Caudate nucleus (tissue), 63 donors: ENCODE measurements at places on chromosomes 12 and 14.

DNA sequence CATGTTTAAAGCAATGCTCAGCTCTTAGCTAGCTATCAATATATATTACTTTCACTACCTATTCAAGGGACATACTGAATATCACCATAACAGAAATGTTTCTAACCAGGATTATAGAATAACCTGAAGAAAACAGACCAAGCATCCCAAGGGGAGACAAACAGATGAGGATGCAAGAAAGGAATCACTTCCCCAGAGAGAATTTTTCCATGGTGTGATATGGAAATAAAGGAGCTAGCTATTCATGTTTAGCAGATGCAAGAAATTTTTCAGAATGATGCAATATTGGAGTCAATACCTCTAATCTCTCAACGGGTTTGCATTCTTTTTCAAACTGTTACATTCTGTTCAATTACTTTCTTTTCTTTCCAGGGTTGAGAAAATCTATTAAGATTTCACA lies 538.9 kb upstream of the FLRT2 start:
- DNase-seq = no peak

DNA sequence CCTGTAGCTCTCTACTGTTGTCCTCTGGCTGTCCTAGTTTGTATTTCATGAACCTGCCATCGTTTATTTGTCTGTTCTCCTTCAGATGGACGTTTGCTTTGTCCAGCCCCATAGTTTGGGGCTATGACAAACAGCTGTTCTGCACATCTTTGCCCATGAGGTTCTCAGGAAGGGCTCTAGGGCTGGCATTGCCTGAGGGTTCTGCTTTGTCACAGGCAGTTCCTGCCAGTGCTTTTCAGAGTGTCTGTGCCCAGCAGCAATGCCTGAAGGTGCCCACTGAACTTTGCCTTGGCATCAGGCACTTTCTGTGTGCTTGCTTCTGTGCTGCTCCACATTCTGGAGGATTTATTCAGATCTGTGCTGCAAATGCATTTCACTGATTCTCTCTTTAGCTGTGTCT lies 361.3 kb downstream of the TMEM121 start:
- DNase-seq = no peak

DNA sequence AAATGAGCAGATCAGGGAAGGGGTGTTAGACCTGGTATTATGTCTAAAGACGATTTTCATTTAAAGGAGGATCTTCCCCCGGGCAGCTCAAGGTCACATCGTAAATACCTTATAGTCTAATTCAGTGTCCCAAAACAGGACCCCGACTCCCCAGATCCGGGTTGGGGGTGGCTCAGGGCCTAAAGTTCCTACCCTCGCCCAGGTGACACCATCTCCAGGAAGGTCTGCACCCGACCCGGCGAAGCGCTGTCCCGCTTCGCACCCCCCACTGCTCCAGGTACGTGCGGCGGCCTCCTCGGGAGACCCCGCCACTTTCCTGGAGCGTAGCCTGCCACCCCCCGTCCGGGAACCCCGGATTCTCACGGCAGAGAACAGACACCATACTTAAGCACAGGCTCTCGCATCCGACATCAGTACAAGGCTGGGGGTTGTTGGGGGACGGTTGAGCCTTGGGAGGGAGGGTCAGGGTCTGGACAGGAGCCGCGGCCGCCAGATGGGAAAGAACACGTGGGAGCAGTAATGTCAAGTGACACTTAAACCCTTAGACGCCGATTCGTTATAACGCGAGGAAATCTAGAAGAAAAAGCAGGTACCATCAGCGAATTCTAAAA lies 556 bp downstream of the TIMM9 start:
- peak; percentile 24 for DNase-seq

GRCh38 chr12:57216014-57216911 lies at the start of gene NXPH4:
Gene NXPH4 (plus strand): TSS chr12:57216794. CDS start chr12:57216970, 176 bp downstream.
- no peak for DNase-seq

- no peak for DNase-seq
These were observed 1.3 kb upstream of the ZDHHC17 start for GRCh38 chr12:76762601-76762980.

- peak; percentile 35 for DNase-seq
These were observed 759 bp upstream of the KLC1 start for GRCh38 chr14:103628221-103628683.

DNA sequence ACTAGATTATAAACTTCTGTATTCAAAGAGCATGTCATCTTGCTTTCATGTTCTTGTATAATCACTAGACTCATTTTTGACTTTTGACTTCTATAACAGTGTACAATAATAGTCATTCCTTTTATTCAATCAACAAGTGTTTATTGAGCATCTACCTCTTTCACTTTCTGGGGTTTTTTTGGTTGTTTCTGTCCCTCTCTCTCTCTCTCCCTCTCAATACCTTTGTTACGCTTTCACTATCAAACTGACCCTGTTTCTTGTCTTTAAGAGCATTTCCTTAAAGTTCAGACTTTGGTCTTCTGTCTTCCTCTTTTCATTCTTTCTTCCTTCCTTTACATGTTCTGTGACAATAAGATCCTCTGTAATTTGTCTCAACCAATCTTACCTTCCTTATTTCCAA lies 49.5 kb downstream of the GPR137C start:
- DNase-seq = no peak

- no peak for DNase-seq
These were observed 5.6 kb upstream of the SERPINA9 start for GRCh38 chr14:94481468-94482131.

DNA sequence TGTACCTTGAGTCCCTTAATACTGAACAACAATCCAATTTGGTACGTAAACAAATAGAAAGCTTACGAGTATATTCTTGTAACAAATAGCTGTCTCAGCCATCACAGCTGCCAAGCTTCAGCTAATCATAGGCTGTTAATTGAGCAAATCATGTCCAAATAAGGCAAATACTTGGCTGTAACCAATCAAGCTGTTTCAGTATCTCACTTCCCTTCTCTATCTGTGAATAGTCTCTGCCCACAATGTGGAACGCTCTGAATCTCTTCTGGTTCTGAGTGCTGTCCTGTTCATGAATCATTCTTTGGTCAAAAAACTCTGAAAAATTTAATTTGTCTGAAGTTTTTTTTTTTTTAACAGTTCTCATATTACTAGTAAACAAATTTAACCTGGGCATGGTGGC lies 5.8 kb upstream of the NEMF start:
- DNase-seq = no peak

GRCh38 chr12:93734784-93735183 lies 57.6 kb downstream of the CRADD start:
- DNase-seq = no peak

GRCh38 chr14:89899917-89900663 lies 54.4 kb downstream of the EFCAB11 start:
- DNase-seq = no peak

GRCh38 chr12:26769611-26770010 lies 63.4 kb downstream of the ITPR2 start:
- no peak for DNase-seq

DNA sequence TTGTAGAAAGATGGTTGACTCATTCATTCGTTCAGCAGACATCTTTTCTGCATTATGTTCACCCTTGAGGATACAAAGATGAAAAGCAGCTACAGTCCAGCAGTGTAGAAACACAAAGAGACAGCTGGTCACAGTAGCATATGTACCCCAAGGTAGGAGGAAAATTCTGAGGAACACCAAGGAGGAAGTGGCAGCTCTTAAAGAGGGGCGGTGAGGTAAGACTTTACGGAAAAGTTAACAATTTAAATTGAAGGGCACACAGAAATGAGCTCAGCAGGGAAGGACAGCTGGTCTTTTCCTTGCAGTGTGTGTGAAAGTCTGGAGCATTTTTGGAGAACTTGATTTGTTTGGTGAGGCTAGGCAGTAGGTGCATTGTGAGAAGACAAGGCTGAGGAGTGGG lies 3.5 kb downstream of the SLC35E3 start:
- DNase-seq = no peak

GRCh38 chr14:72024043-72024407 lies 91.8 kb downstream of the RGS6 start:
- no peak for DNase-seq

DNA sequence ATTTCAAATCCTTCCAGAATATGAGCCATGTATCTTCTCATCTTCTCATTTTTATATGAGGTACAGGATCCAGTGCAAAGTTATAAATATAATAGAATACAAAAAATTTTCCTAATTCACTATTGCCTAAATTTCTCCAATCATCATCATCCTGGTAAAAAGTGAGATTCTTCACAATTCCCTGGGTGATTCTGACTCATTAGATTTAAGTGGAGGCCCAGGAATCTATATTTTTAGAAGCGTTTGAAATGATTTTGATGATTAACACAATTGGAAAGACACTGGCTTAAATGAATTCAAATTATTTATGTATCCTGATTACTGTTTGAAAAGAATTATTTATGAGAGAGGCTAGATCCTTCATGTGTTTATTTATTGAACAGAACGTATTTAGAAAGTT lies 380.3 kb upstream of the PDE3A start:
- DNase-seq = no peak

- no peak for DNase-seq
These were observed 10.6 kb upstream of the PSEN1 start for GRCh38 chr14:73125746-73126145.

DNA sequence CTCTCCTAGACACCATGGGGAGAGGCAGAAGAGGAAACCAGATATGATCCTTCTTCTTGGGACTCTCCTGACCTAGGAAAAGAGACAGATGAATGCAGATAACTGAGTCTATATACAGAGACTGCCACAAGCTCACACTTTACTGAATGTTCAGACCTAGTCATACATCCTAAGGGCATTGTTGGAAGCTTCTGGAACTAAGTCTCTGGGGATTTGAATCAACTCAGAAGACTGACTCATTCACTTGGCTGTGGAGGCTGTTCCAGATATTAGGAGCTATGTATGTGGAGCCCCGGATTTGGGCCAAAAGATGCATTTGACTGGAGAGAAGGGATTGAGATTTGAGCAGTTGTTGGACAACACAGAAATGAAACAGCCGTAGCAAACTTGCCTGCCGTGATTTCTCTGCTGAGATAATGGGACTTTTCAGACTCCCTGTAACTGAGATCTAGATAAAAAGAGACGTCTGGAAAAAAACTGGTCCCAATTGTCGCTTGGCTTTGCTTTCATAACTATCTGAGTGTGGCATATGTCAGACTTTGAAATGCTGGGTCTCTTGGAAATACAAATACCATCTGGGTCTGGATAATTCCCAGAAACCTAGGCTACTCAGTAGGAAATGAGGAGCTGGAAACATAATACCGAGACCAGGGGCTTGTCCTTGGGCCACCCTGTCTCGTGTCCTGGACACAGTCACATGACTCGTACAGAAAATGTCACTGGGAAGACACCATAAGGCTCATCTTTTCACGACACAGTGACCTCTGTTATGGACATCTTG lies 396.8 kb downstream of the NUAK1 start:
- DNase-seq = no peak

GRCh38 chr12:68122236-68122920 lies 37.2 kb downstream of the IFNG start:
- no peak for DNase-seq

- no peak for DNase-seq
These were observed 32.9 kb upstream of the SPTLC2 start for GRCh38 chr14:77649326-77649725.

GRCh38 chr14:33792009-33792719 lies 158.7 kb downstream of the EGLN3 start:
- DNase-seq = no peak

GRCh38 chr14:29608861-29609260 lies 318.8 kb downstream of the PRKD1 start:
- no peak for DNase-seq

DNA sequence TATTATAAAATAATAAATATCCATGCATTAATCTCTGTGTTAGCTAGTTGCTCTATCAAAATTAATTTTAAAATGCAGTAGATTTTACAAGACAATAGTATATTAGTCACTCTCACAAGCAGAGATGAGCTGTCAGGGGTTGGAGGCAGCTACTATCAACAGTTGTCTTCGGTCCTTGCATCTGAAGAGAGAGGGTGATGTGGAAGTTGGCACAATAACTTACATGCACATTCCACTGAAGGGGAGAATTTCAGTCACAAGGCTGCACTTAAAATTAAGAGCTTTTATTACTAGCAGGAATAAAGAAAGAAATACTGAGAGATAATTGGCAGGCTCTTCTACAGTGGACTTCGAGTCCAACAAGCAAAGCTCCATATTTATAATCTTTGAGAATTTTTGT lies 166.9 kb upstream of the DCN start:
- DNase-seq = no peak

DNA sequence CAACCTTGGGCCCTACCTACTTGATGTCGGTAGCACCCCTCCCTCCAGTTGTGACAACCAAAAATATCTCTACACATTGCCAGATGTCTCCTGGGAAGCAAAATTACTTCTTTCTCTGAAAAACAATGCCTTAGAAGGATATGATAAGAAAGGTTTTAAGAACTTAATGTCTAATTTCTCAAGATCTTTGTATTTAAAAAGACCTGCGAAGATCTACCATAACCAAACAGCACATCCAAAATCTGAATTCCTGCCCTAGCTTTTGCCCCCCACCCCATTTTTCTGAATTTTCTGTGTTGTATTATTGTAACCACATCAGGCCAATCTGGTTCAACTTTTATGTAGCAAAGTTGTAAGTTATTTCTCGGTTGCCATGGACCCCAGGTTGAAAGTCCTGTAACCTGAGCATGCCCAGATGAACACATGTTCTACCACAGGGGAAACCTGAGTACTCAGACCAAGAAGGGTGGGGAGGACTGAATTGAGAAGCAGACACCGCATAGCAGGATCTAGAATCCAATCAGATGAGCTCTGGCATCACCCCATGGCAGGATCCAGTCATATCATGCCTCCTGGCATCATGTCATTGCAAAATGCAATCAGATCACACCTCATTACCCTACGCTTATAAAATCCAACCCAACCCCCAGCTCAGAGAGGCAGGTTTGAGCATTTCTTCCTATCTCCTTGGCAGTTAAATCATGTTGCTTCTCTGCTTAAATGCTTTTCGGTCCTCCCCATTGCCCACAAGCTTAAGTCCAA lies 8.7 kb downstream of the TMEM253 start:
- DNase-seq = no peak

DNA sequence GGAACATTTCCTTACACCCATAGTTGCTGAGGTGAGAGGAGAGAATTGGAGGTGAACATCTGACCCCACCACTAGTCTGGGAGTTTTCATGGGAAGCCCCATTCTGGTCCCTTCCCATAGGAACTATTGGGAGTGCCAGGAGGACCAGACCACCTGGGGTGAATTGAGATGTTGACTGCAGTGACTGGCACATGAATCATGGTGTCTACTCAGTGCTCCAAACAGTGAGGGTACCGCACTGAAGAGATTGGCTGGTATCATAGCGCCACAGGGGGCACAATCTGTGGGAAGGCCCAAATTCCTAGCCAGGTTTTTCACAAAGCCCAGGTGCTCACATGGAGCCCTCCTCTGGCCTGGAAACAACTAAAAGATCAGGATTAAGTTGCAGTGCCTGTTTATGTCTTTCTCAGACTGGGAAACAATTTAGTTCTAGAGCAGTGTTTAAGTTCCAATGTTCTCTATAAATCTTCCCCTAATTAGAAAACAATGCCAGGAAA lies 3.7 kb upstream of the RNASE9 start:
- no peak for DNase-seq

- DNase-seq = no peak
These were observed 1.7 kb downstream of the RASSF8 start for GRCh38 chr12:25960143-25960542.

GRCh38 chr12:63977441-63977840 lies 132.9 kb downstream of the SRGAP1 start:
- DNase-seq = no peak
